ENCODE measurements at places on chromosomes 11 and 22.

DNA sequence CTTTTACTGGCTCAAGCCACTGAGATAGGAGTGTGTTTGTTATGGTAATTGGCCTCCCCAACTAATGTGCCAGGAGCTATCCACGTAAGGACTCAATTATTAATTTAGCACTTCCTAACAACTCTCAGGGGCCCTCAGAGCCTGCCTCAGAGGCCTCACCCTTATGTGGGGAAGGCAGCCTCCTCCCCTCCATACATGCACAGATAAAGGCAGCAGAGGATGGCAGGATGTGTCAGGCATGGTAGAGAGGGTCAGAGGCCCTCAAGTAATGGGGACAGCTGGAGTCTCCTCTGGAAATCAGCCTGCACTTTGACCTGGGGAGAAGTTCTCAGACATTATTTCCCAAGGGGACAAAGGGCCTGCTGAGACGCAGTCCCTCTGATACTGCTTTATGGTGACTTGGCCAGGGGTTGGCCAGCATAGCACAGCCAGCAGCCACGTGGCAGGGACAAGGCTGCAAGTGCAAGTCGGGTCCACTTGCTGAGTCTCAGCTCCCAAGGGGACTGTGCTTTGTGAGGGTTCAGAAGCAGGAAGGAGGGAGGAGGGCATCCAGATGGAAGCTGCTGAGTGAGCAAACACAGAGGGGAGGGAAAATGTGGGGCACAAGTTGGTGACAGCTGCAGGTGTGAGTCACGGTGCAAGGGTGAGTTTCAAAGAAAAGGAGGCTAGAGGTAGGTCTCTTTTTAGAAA is 17.0 kb downstream of the MOGAT2 start:
- no peaks in the 10 kb centered on the region for H3K27me3 ChIP-seq
- DNase-seq, result no peak
- H3K36me3 ChIP-seq, result no peaks in the 10 kb centered on the region
- no peak overlapping the region for H3K27ac ChIP-seq

- peaks cover 6% of the 10 kb centered on the region for H3K4me1 ChIP-seq
- H3K27me3 ChIP-seq, result no peaks in the 10 kb centered on the region
- H3K36me3 ChIP-seq, result no peaks in the 10 kb centered on the region
- DNase-seq, result peak; percentile 78
- no peak overlapping the region for H3K27ac ChIP-seq
Observed at GRCh38 chr11:79503028-79503427, 62.2 kb upstream of the TENM4 start.

DNA sequence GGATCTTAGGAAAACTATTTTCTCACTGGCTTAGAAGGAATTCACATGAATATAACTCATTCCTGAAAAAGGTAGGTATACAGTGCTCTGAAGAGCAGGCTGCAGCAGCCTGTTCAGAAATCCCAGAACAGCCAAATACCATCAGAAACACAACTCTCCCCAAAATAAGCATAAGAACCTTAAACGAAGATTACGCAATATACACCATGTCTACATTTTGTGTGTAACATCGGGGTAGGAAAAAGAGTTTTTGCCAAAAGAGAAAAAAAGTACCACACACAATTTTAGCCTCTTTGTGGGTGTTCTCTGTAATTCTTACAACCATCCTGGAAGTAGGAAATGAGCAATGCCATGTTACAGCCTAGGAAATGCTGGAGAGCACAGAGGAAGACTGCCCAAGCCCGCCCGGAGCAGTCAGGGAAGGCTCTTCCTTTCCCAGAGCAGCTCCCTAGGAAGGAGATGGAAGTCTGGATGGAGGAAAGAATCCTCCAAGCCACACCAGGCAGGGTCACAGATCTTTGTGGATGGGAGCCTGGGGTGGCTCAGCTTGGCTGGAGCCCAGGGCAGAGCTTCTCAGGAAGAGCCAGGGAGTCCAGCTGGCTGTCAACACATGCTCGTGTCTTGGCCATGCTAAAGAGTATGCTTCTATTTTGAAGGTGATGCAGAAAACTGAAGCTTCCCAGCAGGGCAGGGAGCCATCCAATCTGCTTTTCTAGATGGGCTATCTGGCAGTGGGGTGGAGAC is 49.7 kb upstream of the ARFGAP3 start:
- no peaks in the 10 kb centered on the region for H3K4me1 ChIP-seq
- H3K27ac ChIP-seq, result no peak overlapping the region
- no peaks in the 10 kb centered on the region for H3K27me3 ChIP-seq
- H3K36me3 ChIP-seq, result no peaks in the 10 kb centered on the region

DNA sequence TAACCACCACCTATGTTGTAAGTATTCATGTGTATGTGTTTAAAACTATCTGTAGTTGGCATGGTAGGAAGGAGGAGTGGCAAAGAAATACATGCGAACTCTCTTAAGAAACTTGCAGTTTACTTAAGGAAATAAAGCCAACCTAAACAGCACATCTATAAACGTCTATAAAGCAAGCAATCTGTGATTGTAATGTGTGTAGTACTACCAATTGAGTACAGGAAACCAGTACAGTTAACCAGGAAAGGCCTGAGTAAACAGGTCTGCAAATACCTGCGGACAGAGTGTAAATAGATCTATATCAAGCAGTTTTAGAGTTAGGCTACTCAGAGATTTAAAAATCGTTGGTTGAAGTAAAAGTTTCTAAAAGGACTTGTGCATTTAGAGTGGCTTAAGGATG is 59.5 kb upstream of the AMOTL1 start:
- H3K4me3 ChIP-seq, result no peak overlapping the region
- no peaks in the 10 kb centered on the region for H3K36me3 ChIP-seq
- no peaks in the 10 kb centered on the region for H3K4me1 ChIP-seq
- H3K27ac ChIP-seq, result no peak overlapping the region
- DNase-seq, result no peak
- H3K27me3 ChIP-seq, result no peaks in the 10 kb centered on the region

- H3K36me3 ChIP-seq, result no peaks in the 10 kb centered on the region
- no peaks in the 10 kb centered on the region for H3K27me3 ChIP-seq
- no peak overlapping the region for H3K27ac ChIP-seq
- no peak overlapping the region for H3K4me3 ChIP-seq
Observed at GRCh38 chr11:15859411-15859810, 496.9 kb downstream of the SOX6 start.

- no peaks in the 10 kb centered on the region for H3K27me3 ChIP-seq
- H3K4me3 ChIP-seq, result no peak overlapping the region
- H3K27ac ChIP-seq, result no peak overlapping the region
- no peak for DNase-seq
- H3K4me1 ChIP-seq, result no peaks in the 10 kb centered on the region
Observed at GRCh38 chr11:14882196-14882595, 9.8 kb downstream of the CYP2R1 start.

DNA sequence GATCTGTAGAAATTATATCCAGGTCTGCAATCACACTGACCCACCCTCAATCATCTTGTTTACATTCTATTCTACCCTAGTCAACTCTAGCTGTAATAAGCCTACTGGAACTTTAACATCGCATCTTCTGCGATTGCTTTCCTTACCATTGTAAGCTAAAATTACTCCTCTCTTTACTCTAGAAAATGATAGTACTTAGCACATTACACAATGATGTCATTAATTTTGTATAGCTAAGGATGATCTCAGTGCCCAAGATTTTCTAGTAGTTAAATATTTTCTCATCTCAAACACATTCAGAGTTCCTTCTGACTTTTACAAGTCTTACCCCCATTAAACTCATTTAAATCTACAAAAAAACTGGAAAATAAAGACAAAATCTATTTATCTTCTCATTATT is 39.6 kb upstream of the CTSC start:
- DNase-seq, result no peak
- H3K27me3 ChIP-seq, result no peaks in the 10 kb centered on the region
- no peaks in the 10 kb centered on the region for H3K4me1 ChIP-seq
- no peaks in the 10 kb centered on the region for H3K36me3 ChIP-seq

DNA sequence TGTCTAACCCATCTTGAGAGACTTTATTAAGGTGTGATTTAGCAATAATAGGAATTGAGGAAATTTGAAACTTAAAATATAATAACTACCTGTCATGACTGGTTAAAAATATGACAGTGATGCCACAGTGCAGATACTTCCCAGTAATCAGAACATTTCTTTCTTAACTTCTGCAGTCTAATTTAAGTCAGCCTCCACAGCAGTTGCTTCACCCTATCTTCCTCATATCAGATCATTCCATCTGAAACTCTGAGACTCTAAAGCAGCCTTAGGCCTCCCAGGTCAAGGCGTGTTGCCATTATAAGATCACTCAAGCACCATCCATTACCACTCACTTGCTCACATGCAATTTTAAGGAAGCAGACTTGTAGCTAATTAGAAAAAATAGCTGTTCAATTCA is 302.2 kb downstream of the AASDHPPT start:
- H3K27me3 ChIP-seq, result no peaks in the 10 kb centered on the region
- H3K4me1 ChIP-seq, result no peaks in the 10 kb centered on the region
- DNase-seq, result no peak
